Effector memory CD8-positive, alpha-beta T cell (primary cell): ENCODE measurements at places on chromosomes 3 and 15.

DNA sequence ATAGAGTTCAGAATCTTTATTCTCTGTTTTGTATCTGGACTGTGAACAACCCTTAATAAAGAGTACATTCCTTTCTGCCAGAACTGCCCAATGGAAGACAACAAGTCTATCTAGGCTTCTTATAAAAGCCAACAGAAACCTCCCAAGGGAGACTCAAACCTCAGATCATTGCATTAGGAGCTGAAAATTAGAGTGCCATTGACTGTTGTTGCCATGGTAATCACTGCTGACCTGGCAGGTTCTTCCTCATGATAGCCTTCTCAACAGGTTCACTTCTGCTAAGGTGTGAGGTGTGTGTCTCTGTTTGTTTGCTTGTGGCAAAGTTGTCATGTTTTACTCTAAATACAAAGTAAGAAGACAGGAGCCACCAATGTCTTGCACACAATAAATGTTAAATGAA is 79.2 kb downstream of the TMEM108 start:
- no peak for DNase-seq

- no peak for DNase-seq
Measured at GRCh38 chr3:188707381-188708288, 464.1 kb upstream of the TPRG1 start.

DNA sequence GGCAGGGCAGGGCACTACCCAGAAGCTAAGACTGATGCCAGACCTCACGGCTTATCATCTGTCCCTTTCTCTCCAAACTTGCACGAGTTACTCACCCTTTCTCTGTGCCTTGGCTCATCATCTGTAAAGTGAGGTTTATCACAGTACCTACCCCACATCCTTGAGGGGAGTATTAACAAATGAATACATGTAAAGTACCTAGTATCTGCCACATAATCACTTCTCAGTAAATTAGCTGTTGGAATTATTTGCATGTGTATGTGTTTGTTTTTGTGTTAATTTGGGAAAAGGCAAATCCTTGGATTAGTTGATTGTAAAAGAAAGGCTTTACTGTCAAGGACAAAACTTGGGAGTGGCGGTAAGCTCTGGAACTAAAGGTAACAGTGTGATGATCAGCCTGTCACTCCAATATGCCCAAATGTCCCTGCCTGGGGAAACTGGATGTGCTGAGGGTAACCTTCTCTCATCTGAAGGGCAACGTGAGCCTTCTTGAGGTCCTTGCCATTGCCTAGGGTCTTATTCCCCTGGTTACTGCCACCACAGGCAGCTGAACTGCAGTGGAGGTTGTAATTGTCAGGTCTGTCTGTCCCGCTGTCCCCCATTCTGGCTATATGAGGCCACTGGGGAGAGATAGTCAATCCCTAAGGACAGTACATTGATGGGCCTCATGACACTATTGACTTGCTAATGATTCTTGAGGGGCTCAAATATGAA is 269.4 kb downstream of the CLSTN2 start:
- DNase-seq = no peak

GRCh38 chr3:163368168-163368567 is 1710.1 kb downstream of the SI start:
- DNase-seq = no peak

- no peak for DNase-seq
Measured at GRCh38 chr15:40536501-40536900, 28.3 kb downstream of the CCDC32 start.

GRCh38 chr3:136914739-136915138 is 43.0 kb upstream of the IL20RB start:
- no peak for DNase-seq
